Activated CD8-positive, alpha-beta memory T cell treated with anti-CD3 and anti-CD28 coated beads for 4 hours (primary cell): ENCODE measurements at places on chromosomes 3 and 15.

DNA sequence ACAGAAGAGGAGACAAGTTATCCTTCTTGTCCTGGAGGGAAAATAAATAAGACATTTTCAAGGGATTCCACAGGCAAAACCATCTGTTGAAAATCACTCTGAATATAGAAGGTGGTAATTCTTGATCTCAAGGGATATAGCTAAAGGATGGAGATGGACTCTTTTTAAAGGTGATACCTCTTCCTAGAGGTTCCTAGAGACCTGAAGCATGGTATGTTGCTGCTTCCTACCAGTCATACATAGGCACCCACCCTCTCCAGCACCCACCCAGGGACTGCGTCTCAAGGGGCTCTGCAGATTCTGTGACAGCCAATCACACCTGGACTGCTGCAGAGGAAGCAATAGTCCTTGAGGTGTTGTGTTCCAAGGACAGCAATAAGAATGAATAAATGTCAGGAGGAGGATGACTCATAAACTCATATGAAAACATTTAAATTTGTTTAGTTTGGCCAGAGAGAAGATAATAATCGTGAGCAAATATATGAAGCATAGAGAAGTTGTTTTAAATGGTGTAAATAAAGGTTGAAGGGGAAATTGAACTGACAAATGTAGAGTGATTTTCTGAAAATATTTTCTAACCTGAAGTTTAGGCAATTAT, 741.6 kb upstream of the CBLB start:
- no peak for DNase-seq

- no peak for DNase-seq
These were observed 22.5 kb upstream of the EPHB1 start for GRCh38 chr3:134772591-134772990.

DNA sequence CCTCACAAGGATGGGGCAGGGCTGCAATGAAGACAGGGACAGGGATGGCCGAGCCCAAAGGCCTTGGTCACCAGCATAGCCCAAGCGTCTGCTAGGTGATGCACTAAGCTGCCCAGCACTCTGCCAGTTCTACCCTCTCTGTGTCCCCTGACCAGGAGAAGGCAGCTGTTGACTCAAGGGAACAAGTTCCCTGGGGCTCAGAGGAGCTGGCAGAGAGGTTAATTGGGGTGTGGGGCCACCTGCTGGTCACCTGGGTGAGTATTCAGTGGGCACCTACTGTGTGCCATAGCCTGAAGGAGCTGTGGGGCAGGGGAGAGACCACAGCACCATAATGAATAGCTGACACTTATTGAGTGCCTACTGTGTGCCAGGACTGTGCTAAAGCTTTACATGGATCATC, 22.0 kb upstream of the DOCK3 start:
- DNase-seq = no peak

GRCh38 chr3:170128977-170129431, 52.5 kb downstream of the PHC3 start:
- no peak for DNase-seq
